ENCODE measurements at places on chromosomes 4 and X.

- H3K4me1 ChIP-seq: no peaks in the 10 kb centered on the region
- no peak overlapping the region for H3K27ac ChIP-seq
- peak; percentile 75 for DNase-seq
- H3K4me3 ChIP-seq: no peak overlapping the region
- H3K27me3 ChIP-seq: no peaks in the 10 kb centered on the region
Observed at GRCh38 chr4:74675673-74676279, 118.5 kb downstream of the BTC start.

GRCh38 chr4:147076179-147076578, 130.5 kb upstream of the TTC29 start:
- H3K27ac ChIP-seq: no peak overlapping the region
- no peaks in the 10 kb centered on the region for H3K4me1 ChIP-seq
- H3K36me3 ChIP-seq: no peaks in the 10 kb centered on the region

DNA sequence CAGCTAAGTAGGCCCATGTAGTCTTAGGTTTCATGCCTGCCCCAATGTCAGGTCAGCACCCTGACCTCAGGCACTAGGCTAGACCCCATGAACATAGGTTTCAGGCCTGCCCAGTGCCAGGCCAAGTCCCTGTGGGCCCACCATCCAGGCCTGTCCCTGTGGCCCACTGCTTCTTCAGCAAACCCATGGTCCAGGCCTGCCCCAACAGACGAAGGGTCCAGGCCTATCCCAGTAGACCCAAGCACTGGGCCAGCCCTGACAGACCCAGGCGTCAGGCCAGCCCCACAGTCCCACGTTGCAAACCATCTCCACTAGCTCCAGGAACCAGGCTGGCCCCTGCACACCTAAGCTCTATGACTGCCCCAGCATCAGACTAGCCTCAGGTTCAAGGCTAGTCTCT, 92.4 kb downstream of the ENOX2 start:
- no peaks in the 10 kb centered on the region for H3K4me1 ChIP-seq
- no peak for DNase-seq
- no peak overlapping the region for H3K27ac ChIP-seq
- H3K4me3 ChIP-seq: no peak overlapping the region

GRCh38 chr4:110059556-110060191, 138.7 kb downstream of the ELOVL6 start:
- no peaks in the 10 kb centered on the region for H3K27me3 ChIP-seq
- H3K4me1 ChIP-seq: peaks cover 18% of the 10 kb centered on the region
- DNase-seq: peak; percentile 43
- no peak overlapping the region for H3K27ac ChIP-seq
- no peaks in the 10 kb centered on the region for H3K36me3 ChIP-seq

- H3K36me3 ChIP-seq: no peaks in the 10 kb centered on the region
- peak within 1 kb of the TSS; percentile 70 for H3K27ac ChIP-seq
- peaks cover 22% of the 10 kb centered on the region for H3K4me1 ChIP-seq
Observed at GRCh38 chr4:141636082-141636770, at the start of gene IL15. Gene IL15, plus strand, starts transcription at chr4:141636583. Its CDS starts 82,882 bp downstream, at chr4:141719465.

DNA sequence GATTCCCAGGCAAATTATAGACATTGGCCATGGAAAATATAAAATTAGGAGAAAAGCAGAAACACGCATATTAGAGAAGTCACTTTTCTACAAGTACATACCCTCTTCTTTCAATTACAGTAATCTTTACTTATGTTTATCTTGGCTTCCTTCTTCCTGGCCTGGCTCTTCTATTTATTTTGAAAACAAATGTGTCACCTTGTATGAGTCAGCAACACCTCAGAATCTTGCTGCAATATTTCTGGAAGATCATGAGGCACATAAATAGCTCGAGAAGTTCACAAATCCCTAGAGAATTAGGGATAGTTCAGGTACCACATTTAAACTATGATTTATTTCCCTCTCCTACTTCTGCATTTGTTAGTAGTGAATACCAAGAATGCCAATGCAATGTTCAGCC, 124.6 kb downstream of the ANOS1 start:
- no peaks in the 10 kb centered on the region for H3K4me1 ChIP-seq
- no peak overlapping the region for H3K27ac ChIP-seq
- no peak for DNase-seq
- H3K27me3 ChIP-seq: no peaks in the 10 kb centered on the region
- no peaks in the 10 kb centered on the region for H3K36me3 ChIP-seq

DNA sequence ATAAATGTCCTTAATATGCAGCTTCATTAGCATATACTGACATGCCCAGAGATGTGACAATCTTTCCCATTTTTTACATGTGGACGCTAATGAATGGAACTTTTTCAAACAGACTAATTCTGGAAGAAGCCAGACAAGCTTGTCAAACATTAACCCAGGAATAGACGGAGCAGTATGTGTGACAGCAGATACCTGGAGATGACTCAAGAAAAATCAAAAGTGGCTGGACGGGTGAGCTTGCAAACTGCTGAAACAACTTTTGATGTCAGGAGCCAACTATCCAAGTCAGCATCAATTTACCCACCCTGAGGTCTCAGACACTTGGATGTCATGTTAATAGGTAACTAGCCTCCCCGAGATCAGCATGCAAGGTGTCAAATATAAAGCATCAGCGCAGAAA, 183.0 kb downstream of the PACRGL start:
- no peak for DNase-seq
- H3K27ac ChIP-seq: no peak overlapping the region
- H3K4me1 ChIP-seq: no peaks in the 10 kb centered on the region
- H3K27me3 ChIP-seq: no peaks in the 10 kb centered on the region

- no peak overlapping the region for H3K27ac ChIP-seq
- H3K36me3 ChIP-seq: no peaks in the 10 kb centered on the region
- H3K4me3 ChIP-seq: no peak overlapping the region
- H3K27me3 ChIP-seq: peaks cover 8% of the 10 kb centered on the region
- H3K4me1 ChIP-seq: no peaks in the 10 kb centered on the region
- DNase-seq: no peak
Observed at GRCh38 chr4:26022346-26023202, 108.6 kb downstream of the SMIM20 start.

GRCh38 chrX:139795196-139795595, 87.2 kb upstream of the MCF2 start:
- H3K27ac ChIP-seq: no peak overlapping the region
- no peaks in the 10 kb centered on the region for H3K4me1 ChIP-seq
- no peak overlapping the region for H3K4me3 ChIP-seq
- H3K27me3 ChIP-seq: no peaks in the 10 kb centered on the region
- no peak for DNase-seq
- H3K36me3 ChIP-seq: peaks cover 4% of the 10 kb centered on the region

GRCh38 chr4:152880263-152880662, 55.9 kb upstream of the FHDC1 start:
- H3K36me3 ChIP-seq: peaks cover 2% of the 10 kb centered on the region
- no peaks in the 10 kb centered on the region for H3K4me1 ChIP-seq
- no peak overlapping the region for H3K27ac ChIP-seq
- no peak overlapping the region for H3K4me3 ChIP-seq

DNA sequence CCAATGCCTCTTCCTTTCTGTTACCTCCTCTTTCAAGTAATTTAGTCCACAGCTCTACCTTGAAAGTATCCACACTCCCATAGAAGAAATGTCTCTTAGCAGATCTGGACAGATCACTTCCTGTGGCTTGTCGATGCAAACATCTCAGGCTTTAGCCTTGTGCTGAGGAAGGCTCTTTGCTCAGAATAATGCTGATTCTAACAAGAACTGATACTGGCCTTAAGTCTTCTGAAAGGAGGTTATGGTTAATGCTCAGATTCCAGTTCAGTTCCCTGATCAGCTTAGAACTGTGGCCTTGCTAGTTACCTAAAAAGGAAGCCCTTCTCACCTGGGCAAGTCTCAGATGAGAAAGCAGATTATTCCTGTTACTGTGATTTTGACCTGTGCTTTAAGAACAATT, 230.1 kb upstream of the FAT4 start:
- no peaks in the 10 kb centered on the region for H3K36me3 ChIP-seq
- DNase-seq: no peak
- H3K4me3 ChIP-seq: no peak overlapping the region
- no peaks in the 10 kb centered on the region for H3K27me3 ChIP-seq
- H3K4me1 ChIP-seq: no peaks in the 10 kb centered on the region

DNA sequence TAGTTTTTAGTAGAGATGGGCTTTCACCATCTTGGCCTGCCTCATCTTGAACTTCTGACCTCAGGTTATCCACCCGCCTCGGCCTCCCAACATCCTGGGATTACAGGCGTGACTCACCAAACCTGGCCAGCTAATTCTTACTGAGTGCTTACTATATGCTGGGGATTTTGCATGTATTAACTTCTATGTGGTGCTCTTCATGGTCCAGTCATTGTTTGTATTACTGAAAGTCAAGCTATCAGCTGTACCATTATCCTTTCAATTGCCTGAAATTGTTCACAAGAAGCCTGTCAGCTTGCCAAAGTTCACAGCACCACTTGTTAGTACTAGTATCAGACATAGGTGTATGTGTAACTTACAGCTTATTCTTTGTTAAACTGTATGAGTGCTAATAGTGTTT, 1272.1 kb downstream of the ARAP2 start:
- DNase-seq: no peak
- H3K4me3 ChIP-seq: no peak overlapping the region
- H3K36me3 ChIP-seq: no peaks in the 10 kb centered on the region
- no peaks in the 10 kb centered on the region for H3K4me1 ChIP-seq

DNA sequence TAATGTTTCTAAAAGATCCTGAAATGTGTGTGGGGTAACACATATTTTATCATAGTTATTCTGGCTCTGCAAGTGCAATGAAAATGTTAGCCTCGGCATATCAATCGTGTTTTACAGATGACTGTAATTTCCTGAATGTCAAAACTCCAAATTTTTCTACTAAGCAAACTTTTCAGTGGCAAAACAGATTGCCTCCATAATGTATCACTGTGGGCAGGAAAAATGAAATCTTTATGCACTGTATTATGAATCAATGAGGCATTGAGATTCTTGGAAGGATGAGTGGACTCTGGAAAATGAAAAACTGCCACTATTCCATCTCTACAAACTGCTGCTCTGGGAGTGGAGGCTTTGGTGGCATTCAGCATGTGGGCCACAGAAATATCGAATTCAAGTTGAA, 160.1 kb upstream of the MBNL3 start:
- H3K36me3 ChIP-seq: no peaks in the 10 kb centered on the region
- H3K27me3 ChIP-seq: no peaks in the 10 kb centered on the region
- H3K4me1 ChIP-seq: no peaks in the 10 kb centered on the region
- no peak overlapping the region for H3K4me3 ChIP-seq

DNA sequence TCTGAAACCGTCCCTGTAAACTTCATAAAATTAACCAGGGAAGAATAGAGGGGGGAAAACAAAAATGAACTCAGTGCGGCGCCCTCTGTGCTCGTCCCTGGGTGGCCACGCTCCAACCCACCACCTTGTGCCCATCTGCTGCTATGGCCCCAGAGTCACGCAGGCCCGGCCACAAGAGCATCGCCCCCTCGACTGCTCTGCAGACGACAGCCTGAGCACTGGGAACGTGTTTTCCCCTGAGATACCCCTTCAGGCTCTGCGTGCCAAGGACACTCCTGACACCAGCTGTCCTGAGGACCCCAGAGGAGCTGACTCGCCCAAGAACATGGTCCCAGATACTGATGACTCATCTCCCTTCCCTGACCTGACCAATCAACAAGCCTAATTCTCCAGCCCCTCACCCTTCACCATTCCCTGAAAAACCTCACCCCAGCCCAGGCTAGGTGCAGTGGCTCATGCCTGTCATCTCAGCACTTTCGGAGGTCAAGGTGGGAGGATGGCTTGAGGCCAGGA, 64.1 kb upstream of the GPR78 start:
- no peaks in the 10 kb centered on the region for H3K36me3 ChIP-seq
- H3K27ac ChIP-seq: no peak overlapping the region
- no peak for DNase-seq
- H3K27me3 ChIP-seq: peaks cover 2% of the 10 kb centered on the region
- no peaks in the 10 kb centered on the region for H3K4me1 ChIP-seq

DNA sequence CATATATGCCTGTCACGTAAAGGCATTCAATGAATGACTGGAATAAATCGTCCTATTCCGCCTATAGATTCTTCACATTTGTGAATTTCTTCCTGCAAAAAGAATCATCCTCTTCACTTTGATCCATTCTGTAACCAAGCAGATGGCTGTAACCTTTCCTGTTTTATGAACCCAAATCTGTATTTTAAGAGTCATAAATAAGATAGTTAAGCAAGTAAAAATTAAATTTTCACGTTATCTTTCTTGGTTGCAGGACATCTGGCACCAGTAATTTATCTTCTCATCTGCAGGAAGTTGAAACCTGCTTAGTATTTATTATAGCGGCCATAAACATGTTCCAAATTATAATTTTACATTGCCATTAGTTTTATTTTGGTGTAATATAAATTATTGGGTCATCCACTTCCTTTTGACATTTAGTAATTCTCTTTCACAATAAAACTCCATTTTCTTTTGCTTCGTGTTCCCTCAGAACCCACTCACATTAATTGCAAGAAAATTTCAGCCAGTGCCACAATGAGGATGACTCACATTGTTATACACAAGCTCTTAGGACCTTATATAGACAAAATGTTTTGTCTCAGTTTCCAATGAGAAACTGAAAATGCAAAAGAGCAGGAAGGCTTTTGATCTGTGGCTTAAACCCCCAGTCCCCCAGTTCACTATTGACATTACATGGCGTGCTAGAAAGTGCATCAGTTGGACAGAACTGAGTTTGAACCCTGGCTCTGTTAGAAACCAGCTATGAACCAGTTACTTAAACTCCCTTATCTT, 51.1 kb downstream of the TMEM156 start:
- no peak overlapping the region for H3K27ac ChIP-seq
- peaks cover 6% of the 10 kb centered on the region for H3K36me3 ChIP-seq
- no peaks in the 10 kb centered on the region for H3K27me3 ChIP-seq
- peak; percentile 46 for DNase-seq

All from common myeloid progenitor, CD34-positive (primary cell).